ENCODE measurements at places on chromosomes 7 and 10.

- no peak for DNase-seq
These were observed 15.2 kb downstream of the ANLN start for GRCh38 chr7:36404639-36405408.

DNA sequence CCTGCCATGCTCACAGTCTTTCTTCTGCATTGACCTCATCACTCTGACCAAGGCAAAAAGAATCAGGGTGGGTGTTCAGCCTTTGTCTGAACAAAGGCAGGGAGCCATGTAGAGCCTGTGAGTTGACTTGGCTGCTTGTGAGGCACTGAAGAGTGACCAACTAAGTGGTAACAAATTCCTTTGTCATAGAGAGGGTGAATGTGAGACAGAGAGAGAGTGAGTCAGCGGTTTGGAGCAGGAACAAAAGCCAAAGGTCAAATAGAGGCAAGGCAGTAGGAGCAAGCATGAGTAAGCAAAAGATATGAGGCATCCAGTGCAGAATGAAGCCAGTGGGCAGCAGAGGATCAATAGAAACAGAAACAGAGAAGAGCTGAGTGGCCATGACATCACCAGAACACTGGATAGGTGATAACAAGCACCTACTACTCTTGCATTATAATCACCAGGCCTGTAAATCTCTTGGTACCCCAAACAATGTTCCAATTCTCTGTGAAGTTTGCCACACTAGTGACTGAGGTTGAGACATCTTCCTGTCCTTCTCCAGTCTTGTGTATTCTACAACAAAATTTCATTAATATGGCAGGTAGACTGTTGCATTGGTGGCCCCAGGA, 116.2 kb upstream of the LAMB4 start:
- no peak for DNase-seq

DNA sequence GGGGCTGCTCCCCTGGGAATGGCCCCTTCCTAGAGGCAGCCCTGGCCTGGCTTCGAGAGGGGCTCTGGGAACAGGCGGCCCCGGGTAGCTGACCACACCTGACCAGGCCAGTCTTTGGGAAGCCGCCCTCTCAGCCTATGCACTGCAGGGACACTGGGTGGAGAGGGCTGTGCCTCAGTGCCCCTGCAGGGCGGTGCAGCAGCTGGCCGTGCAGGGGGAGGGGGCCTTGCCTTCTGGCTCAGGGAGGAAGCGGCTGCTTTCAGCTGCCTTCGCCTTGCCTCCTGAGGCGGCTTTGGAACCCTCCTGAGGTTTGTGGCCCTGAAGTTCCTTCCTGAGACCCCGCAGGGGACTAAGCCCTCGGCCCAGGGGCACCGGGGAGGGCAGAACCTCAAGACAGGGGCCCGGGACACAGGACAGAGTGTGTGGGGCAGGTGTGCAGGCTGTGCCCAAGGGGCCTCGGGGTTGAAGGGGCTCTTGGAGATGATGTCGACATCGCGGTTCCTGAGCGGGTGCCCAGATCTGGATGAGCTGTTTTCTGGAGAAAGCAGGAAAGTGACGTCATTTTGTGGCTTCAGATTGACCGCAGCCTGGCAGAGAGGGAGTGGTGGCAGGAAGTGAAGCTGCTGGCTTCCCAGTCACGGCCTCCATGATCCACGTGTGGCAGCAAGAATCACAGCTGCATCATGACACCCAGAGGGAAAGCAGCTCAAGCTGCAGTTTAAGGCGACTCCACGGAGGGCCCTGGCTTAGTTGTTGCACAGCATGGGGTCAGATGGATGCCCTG, 17.7 kb downstream of the ADAM8 start:
- peak; percentile 91 for DNase-seq

DNA sequence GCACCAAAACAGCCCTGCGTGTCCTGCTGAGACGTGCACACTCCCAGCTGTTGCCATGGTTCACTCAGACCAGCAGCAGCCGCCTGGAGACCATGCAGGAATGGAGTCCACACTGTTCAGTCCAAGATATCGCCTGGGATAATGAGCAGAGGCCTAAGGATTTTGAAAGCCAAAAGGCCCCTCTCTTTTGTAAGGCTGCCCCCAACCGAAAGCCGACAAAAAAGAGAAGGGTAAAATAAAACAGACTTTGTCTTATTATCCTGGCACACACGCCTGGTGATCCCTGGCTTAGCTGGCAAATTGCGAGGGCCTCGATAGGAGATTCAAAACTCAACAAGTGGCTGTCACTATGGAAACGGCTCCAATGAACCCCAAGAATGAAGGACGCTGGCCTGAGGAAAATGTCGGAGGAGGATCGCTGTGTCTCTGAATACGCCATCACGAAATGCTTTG, 263.6 kb downstream of the SKIDA1 start:
- DNase-seq = no peak

- no peak for DNase-seq
These were observed 107.5 kb downstream of the NPTX2 start for GRCh38 chr7:98724591-98724990.

DNA sequence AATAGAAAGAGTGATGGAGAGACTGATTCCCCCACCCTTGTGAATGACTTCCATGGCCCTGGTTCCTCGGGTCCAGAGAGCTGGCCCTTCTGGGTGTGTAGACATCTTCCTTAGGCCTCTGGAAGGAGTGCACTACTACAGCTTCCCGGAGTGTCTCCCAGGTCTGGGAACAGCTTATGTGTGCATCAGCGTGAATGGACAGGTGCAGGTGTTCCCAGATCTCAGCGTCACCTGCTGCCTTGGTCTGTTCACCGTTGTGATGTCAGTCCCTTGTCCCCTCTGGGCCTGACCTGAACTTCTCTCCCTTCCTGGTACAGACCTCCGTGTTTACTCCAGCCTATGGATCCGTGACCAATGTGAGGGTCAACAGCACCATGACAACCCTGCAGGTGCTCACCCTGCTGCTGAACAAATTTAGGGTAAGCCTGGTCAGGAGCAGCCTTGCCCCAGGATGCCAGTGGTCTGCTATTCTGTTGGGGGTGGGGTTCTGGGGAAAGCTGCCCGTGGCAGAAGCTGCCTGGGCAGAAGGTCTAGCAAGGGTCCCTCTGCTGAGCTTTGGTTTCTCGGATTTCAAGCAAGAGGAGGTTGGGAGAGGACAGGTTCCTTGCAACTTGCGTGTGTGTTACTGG, 10.5 kb upstream of the DEPP1 start:
- no peak for DNase-seq

DNA sequence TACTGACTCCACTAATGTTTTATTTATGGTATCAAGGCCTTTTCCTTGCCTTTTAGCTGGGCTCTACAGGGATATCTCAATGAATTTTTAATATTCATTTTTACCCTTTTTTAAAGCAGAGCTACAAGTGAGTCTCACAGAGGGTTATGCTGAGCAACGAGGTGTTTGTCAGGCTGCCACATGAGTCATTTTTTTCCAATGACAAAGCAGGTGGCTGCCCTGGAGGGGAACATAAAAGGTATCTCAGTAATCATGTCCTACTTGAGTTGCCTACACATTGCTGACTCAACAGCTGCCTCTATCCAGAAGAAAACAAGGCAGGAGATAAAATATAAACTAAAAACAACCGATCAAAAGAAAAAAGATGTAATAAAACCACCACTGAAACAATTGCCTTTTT, 1004.9 kb upstream of the POT1 start:
- no peak for DNase-seq

DNA sequence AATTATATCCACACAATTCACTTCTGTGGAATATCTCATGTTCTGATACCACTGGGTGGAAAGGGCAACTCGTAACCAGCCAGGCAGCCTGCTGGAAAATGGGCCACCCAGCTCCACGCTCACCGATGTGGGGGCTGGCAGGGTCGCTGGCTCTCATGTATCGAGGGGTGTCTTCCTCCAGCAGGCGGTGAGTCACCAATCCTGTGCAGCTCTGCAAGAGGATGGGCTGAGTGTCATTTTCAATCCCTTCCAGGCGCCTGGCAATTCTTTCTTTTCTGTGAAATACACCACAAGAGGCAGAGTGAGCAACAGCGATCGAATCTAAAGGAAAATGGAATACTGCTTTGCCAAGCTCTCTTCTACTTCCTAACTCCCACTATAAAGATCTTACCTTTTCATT, 80.1 kb downstream of the SVIL start:
- no peak for DNase-seq

DNA sequence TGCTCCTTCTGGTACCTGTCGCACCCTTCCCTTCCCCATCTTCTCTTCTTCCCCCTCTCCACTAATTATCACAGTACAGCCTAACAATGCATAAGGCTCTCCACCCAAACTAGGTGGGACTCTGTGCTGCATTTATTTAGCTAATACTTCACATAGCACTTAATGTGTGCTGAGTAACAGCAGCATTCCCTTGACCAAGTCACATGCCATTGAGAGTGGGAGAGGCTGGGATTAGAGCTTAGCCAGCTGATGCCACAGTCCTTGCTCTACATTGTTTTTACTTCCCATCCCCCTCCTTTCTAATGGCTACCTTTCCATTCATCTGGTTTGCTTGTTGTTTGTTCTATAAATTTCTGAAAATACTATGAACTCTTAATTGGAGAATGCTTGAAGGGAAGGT, 426.9 kb downstream of the LRMDA start:
- no peak for DNase-seq

DNA sequence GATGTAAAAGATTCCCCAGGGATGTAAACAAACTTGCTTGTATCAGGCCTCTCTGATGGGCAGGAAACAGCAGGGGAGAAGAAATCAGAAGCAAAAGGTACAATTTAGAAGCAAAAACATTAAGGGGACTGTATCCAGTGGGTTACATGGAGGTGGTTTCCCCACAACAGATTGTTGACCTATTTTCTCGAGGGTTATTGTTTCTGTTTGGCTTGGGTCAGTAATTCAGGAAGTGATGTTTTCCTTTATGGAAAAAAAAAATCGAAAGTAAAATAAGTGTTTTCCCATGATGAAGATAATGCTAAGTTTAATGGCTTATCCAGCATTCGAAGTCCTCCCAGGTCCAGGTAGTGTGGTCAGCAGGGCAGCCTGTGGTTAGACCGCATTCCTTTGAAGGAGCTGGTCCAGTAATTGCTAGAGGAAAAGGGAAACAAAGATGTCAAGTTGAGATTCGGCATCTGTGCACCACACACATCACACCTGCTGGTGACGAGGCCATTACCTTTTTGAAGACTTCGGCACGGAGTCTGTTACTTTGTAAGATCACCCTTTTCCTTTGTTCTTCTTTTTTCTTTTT, 37.3 kb upstream of the ADAM12 start:
- no peak for DNase-seq

DNA sequence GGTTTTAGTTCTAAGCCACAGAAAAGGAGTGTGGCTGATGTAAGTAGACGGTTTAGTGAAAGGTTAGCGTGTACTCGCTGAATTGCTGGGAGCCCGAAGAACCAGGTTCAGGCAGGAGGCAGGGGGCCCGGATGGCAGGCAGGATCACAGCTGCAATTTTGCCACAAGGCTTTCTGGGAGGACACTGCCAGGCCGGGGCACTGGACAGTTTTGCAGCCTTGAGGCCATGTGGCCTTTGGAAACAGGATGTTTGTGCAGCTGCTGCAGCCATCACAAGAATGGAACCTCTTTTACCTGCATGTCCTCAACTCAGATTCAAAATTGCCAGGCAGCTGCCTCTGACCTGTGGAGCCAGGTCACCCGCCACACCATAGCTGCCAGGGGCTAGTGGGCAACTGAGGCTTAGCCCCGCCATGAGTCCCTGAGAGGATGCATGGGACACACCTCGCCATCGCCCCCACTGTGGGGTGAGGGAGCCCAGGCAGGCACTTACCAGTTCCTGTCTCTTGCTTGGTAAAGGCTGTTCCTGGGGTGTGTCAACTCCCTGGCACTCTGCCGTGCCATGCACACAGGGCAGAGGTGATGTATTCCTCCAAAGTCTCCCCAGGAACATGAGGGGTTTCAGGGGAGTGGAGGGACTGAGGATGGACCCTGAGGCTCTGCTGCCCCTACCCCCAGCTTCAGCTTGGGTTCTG, 188.6 kb downstream of the RPS24 start:
- no peak for DNase-seq

DNA sequence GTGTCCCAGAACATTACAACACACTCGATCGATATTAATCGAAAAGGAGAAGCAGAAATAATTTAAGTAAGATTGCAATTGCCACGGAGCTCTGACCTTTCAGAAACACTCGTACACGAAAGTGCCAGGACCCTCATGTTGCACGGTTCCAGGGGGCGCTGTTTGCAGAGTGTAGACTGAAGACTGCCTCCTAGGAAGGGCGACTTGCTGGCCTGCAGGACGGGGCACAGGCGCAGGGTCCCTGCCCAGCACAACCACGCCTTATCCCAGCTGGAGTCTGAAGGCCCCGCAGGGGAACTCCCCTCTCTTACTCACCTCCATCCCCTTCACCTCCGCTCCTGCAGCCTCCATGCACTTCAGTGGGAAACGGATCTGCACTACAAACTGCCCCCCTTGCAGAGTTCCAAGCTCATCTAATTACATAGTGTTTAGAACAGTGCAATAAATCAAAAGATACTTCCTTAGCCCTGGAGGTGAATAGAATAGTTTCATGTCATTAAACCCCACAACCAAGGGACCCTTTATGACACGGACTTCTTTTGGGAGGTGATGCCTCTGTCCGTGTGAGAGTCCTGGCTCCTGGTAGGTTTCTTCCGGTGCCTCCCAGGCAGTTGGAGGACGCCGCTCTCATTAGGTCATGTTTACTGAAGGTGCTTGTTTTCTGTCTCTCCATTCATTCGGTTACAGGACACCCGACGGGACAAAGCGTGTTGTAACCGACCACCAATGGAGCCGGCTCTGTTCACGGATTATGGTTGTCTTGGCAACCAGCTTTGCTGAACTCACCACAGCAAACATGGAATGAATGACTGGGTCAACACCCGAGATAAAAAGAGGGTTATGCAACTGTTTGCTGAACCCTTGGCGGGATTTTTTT, 262.2 kb downstream of the BAMBI start:
- no peak for DNase-seq

- no peak for DNase-seq
These were observed 191.0 kb upstream of the PLPP4 start for GRCh38 chr10:120266022-120266421.

- DNase-seq = no peak
These were observed 130.5 kb downstream of the CUX1 start for GRCh38 chr7:101947899-101948298.

DNA sequence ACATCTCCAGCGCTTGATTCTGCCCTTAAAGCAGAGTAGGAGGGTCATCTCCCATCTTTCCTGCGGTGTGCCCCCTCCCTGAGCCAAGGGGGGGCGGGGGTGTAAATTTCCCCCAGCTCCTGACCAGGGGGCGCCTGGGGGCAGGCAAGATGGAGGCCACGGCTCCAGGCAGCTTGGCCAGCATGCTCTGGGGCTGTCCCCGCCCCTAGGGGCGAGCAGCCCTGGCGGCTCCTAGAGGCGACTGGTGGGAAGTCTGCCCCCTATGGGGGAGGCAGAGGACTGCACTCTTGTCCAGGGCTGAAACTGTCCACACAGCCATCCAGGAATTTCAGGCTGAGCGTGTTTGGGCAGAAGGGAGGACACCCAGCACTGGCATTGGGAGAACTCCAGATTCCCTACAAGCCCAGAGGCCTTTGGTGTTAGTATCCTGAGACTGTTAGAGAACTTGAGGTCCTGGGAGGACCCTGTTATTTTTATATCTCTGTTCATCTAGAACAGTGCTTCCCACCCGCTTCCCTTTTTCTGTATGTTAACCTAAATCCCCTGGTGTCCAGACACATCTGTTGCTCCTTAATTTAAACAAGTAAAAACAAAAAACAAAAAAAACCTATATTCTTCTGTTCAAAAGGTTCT, 4.6 kb downstream of the STRA8 start:
- no peak for DNase-seq

GRCh38 chr7:51034521-51035264, 252.0 kb upstream of the GRB10 start:
- DNase-seq = no peak

All from CD4-positive, alpha-beta T cell treated with Interleukin-6 for 4 hours (primary cell).